ENCODE measurements at places on chromosomes 7 and 10.
A peak's percentile ranks its signal among the peaks of the same experiment; 100 is the strongest.

DNA sequence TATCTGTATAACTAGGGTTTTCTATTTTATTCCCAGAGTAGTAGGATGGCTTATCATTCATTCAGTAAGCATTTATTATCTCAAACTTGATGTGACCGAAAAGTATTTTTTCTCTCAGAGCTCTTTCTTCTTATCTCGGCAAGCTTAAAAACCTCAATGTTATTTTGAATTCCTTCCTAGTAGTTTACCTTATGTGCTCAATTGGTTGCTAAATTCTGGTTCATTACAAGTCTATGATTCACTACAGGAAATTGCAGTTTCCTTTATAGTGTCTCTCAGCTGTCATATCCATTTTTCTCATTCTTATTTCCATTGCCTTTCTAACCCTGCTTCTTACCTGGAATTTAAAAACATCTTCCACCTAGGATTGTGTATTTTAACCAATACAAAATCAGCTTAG is 12.6 kb upstream of the ICA1 start:
- DNase-seq, result no peak

GRCh38 chr10:131500892-131501291 is 189.4 kb upstream of the TCERG1L start:
- DNase-seq, result no peak

- DNase-seq, result no peak
Observed at GRCh38 chr10:22002591-22003176, 846 bp downstream of the DNAJC1 start.

DNA sequence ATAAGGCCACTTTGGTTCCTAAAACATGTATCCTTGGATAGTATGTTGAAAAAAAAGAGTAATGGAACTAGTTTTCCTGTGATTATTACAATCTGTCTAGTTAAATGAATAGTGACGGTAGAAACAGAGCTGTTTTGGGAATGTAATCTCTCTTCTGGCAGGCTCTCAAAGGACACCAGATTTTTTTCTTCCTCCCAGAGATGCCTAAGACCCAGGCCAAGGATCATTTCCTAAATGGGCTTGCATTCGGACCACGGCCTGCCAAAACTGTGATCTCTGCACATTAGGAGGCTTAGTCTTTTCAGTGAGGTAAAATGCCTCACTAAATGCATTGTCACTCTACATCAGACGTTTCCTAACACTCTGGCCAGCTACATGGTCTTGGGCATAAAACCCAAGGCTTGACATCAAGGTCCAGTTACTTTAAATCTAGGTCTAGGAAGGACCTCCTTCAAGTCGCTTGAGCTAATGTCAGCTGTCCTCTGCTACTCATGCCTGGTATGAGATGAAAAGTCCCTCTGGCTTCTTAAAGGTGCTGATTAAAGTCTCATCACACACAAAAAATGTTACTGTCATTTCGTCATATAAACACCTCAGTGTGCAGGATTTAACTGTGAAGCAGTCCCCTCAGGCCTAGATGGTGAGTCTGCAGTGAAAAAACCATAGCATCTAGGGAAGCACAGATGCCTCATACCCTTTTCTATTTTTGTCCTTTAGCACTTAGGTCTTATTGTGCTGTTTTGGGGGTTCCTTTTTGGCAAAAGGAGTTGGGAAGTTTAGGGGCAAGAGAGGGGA is 47.7 kb downstream of the DLD start:
- DNase-seq, result no peak

- no peak for DNase-seq
Observed at GRCh38 chr10:131891929-131892805, 8.6 kb upstream of the PPP2R2D start.

DNA sequence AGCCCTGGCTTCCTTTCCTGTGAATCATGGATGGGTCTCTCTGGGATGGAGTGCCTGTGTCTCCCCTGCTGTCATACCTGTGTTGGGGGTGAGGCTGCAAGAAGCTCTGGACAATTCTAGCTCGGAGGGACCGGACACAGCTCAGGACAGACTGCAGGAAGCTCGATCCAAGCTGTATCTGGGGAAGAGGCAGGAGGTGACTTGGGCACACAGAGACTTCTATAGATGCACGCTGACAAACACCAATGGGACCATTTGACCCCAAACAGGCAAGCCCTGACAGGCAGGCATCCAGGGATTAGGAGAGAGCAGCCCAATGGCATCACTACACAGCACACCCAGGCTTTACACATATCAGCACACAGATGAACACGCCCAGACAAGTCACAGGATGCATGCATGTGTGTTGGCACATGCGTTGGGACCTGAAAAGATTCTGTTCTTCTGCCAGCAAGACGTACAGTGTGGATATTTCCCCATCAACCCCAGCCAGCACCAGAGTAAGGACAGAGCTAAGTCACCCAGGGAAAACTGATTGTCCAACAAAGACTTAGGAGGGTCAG is 4.5 kb downstream of the LLCFC1 start:
- DNase-seq, result no peak

DNA sequence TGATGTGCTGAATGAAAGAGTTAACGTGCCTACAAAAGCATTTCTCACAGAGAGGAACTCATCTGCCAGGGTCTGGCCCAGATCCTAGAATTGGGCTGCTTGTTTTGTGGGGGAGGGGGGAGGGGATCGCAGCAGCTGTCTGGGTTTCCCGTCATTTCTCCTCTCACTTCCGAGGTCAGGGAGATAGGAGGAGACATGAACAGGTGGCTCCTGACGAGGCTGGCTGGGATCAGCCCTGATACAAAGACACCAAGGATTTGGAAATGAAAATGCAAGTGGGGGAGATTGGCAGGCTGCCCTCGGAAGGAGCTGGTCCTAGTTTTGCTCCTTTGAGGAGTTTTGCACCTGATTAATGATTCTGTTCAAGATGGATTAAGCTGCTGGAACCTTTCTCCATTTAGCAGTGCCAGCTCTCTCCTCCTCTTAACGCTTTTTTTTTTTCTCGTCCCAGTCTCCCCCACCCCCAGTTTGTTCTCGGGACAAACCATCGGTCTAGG is 86.8 kb upstream of the KMT2C start:
- no peak for DNase-seq

- DNase-seq, result no peak
Observed at GRCh38 chr7:158396982-158397862, 190.4 kb downstream of the PTPRN2 start.

DNA sequence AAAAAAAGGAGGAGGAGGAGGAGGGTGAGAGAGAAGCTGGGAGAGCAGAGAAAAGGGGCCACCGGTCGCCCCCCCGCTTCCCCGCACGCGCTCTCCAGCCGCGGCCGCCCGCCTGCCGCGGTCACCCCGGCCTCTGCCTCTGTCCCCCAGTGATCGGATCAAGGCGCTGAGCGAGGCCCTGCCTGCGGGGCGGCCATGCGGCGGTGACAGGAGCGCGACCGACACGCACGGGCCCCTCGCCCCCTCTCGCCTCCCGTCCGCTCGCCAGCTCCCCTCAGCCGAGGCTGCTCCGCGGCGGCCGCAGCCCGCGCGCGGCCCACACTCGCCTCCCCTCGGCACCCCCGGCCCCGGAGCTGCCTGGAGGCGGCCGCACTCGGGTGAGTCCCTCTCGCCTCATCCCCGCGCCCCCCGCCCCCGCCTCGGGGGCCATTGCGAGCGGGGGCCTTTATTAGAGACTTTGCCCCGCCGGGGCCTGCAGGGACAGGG is at the start of gene GTF2I:
Gene GTF2I, plus strand, starts transcription at position 27 of the 486 bp plus-strand sequence. CDS start 31,411 bp downstream, outside the sequence.
- DNase-seq, result peak; percentile 50

- no peak for DNase-seq
Observed at GRCh38 chr10:92244796-92245195, 46.1 kb downstream of the CPEB3 start.

GRCh38 chr10:71812016-71812912 is 38.8 kb downstream of the PSAP start:
- DNase-seq, result peak; percentile 84

GRCh38 chr10:94362360-94363250 is at the start of gene NOC3L:
NOC3L (minus strand) TSS chr10:94362939; CDS start chr10:94362838, 101 bp downstream.
- DNase-seq, result peak; percentile 98

DNA sequence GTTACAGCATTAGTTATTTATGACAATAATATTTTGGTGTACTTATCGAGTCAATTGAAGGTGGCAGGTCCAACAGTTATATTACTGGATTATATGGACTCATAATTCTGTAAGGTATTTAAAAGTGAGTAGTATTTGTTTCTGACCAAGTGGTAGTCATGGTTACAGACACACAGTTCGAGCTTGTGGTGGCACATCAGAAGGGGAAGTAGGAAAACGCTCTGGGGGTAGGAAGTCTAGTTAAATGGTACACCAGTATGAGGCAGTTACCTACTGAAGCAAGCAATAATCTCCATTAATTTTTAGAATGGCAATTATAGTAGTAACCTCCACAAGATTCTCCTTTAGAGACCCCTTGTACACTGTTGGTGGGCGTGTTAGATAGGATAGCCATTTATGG is 541.2 kb downstream of the ETV1 start:
- DNase-seq, result no peak

- no peak for DNase-seq
Observed at GRCh38 chr7:79933144-79933543, 201.5 kb upstream of the GNAI1 start.

DNA sequence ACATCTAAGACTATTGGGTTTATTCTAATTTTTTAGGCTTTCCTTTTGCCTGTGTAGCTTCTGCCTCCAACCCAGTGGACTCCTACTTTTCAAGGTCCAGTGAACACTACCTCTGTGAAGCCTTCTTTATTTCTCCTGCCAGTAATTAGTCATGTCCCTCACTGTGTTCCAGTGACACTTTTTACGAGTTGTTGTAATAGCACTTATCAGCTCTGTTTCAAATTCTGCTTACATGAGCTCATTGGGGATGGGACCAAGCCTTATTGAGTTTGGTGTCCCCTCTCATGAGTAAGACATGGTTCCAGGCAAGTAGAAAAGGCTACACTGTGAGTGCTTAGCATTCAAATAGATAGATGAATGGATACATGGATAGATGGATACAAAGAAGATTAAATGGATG is 184.6 kb downstream of the HIBADH start:
- DNase-seq, result no peak

- no peak for DNase-seq
Observed at GRCh38 chr10:110867807-110868465, 3.8 kb upstream of the PDCD4 start.

GRCh38 chr7:77426052-77426404 is 9.9 kb upstream of the GSAP start:
- DNase-seq, result no peak

- DNase-seq, result no peak
Observed at GRCh38 chr7:45663965-45664633, 89.9 kb downstream of the ADCY1 start.

DNA sequence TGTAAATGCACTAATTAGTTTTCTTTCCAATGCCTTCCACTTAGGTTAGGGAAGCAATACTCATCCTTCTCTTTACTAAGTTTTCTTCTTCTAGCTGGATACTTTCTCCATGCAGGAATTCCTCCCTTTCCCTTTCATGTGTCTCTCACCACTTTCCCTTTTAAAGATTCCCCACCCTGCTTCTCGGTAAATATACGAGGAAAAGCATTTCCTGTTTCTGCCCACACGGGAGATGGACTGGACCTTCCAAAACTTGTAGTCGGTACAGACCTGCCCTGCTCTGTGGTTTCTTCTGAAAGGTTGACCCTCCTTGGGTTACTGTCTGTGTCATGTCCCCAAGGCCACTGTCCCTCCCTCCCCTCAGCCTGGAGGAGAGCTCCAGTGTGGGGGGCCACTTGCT is 58.9 kb upstream of the LYZL2 start:
- no peak for DNase-seq

GRCh38 chr7:31814187-31814586 is 127.2 kb downstream of the PPP1R17 start:
- DNase-seq, result no peak

DNA sequence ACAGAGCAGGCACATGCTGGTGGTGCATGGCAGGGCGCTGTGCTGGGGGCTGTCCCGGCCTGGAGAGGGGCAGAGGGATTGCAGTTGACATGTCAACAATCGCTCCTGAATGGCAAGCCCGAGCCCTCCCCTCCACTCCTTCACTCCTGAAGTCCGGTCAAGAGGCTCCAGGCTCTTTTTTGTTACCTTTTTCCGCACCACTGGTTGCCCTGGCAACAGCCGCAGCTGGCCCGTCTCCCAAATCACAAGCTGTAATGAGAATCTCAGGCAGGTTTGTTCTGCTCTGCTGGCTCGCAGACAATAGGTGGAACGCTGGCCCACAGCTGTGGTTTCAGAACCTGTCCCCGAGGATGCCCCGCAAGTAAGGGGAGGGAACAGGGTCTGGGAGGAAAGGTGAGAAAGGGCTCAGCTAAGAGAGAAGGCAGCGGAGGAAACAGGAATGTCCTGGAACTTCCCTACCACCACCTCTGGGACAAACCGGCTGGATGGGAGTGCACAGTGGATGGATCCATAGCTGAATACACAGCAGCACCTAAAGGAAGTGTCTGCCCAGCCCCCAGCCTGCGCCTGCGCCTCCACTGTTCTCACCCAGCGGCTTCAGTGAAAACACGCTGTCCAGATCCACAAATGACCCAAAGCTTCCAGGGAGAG is 58.9 kb downstream of the CALML3 start:
- DNase-seq, result no peak

DNA sequence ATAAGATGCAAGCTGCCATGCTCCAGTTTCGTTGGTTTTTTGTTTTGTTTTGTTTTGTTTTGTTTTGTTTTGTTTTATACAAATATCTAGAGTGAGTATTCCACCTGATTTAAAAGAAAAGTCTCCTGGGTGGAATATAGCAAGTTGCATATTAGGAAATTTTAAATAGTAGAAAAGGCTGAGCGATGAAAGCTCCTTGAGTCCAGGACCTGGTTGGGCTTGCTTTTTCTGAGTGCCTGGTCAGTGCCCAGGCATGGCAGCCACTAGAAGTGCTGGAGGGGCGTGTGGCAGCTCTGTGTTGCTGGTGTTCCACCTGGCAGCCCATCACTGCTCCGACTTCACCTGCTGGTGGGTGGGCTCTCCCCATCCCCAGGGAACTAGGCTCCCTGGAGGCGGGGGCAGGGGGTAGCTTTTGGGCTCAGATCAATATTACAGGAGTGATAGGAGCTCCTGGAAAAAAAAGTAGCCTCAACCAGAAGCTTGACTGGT is 8.0 kb downstream of the COL17A1 start:
- DNase-seq, result no peak

DNA sequence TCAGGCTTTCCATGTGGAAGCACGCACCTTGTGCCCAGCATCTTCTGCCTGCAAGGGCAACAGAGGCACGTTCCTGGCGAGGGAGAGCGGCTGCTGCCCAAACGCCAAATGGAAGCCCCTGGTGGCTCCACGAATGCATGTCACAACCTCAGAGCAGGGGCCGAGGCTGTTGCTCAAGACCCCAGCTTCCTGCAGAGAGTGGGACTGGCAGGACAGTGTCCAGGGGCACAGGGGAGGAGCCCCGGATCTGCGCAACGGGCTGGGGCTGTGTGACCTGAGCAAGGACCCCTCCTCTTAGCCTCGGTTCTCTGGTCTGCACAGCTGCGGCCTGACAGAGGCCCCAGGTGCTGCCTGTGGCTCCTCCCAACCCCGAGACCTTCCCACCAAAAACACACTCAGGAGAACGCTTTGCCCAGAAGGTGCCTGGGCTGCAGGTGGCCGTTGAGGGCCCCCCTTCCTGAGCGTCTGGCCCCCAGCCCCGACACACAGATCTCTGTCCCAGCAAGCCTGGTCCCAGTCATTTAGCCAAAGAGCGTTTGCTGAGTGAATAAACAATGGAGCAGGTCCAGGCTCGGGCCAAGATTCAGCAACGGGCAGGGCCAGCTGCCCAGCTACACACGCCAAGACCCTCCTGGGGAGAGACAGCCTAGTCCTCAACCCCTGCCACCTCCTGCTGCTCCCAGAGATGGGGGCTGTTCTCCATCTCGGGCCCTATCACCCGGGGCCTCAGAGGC is 1.2 kb downstream of the MICALL2 start:
- no peak for DNase-seq

Measured in stimulated activated CD4-positive, alpha-beta T cell treated with anti-CD3 and anti-CD28 coated beads, Interleukin-4, amount 100 ng/mL, for 1 hour (primary cell).